ENCODE measurements at places on chromosomes 3 and 15.

DNA sequence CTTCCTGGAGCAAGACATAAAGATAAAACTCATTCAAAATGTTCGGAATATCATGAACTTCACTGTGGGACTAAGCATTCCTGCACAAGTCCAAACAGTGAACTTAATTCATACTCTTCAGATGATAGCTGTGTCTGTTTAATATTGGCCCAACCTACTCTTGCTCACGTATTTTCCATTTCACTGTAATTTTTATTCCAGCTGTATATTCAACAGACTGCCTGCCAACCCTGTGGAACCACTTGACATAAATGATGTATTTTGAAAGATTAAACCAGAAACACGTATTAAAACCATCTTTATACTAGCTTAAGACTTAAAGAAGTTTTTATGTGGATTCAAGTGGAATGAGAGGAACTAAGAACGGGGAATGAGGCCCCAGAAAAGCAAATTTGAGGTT is 172.5 kb downstream of the TMEM108 start:
- DNase-seq: no peak

GRCh38 chr3:135007607-135008006 is 212.5 kb downstream of the EPHB1 start:
- no peak for DNase-seq

GRCh38 chr3:153338487-153338886 is 176.5 kb downstream of the RAP2B start:
- DNase-seq: no peak

DNA sequence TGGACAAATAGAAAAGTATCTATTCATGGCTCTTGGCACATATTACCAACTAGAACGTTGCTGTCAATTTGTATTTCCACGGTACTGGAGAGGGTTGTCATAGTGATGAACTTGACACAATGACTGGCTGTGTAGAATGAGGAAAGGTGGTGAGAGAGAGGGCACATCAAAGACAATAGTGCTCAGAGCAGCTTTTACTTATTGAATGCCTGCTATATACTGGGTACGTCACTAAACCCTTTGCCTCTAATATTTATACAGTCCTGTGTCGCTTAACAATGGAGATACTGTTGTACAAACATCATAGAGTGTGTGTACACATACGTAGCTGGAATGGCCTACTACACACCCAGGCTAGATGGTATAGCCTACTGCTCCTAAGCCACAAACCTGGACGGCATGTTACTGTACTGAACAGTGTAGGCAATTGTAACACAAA is 8.3 kb downstream of the TMPRSS7 start:
- DNase-seq: no peak

All from left ventricle myocardium inferior (tissue), 1 donor.